A673 (cell line): ENCODE measurements at places on chromosomes 13 and 19.
A peak's percentile ranks its signal among the peaks of the same experiment; 100 is the strongest.

GRCh38 chr13:100580045-100580444, 8.5 kb downstream of the GGACT start:
- DNase-seq = no peak

DNA sequence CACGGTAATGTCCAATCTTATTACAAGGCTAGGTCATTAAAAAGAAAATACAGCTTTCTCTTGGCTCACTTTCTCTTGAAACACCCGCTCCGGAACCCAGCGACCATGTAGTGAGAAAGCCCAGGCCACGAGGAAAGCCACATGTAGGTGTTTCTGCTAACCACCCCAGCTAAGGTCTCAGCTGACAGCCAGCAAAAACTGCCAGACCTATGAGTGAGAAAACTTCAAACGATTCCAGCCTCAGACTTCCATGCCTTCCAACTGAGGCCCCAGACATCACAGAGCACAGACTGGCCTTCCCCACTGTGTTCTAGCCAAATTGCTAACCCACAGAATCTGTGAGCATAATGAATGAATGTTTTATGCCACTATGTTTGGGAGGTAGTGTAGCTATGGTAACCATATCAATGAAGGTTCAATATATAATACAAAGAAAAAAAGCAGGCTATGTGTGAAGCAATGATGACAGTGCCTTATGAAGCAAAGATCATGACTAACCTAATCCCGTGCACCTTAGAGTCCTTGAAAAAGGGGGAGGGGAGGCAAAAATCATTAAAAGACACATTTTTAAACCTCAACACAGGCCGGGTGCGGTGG, 11.9 kb upstream of the TPTE2 start:
- no peak for DNase-seq

- no peak for DNase-seq
Measured at GRCh38 chr19:11781295-11782057, 14.7 kb downstream of the ZNF441 start.

GRCh38 chr13:46154136-46154801, 27.7 kb downstream of the LCP1 start:
- DNase-seq = no peak

DNA sequence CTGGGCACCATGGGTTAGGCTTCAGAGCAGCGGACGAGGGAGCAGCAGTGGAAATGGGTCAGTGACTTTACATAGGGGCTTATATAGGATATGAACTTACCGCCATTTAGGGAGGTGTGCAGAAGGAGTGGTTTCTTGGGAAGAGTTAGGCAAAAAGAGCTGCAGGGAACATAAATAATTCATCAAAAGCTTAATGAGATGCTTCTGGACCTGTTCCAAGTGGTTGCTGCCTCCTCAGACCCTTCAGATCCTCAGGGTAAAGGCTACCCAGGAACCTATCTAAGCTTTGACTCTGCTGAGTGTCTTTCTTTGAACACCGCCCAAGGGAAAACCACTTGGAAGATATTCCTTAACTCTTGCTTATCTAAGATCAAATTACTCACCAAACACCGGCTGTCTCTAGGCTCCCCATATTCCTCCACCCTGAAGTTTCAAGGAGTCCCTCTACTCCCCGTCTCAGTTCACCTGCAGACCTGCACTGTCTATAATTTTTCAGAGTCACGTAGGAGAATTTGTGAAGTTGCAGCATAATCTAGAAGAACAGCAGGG, at the start of gene IGFL4:
TSS of gene IGFL4 (minus strand) at position 51 of the 549 bp plus-strand sequence. CDS start at position 11, 40 bp downstream.
- DNase-seq = peak; percentile 38

GRCh38 chr19:1590641-1591397, 1.8 kb downstream of the MBD3 start:
- DNase-seq = peak; percentile 59

GRCh38 chr13:26213345-26213744, 8.8 kb downstream of the RNF6 start:
- DNase-seq = no peak

DNA sequence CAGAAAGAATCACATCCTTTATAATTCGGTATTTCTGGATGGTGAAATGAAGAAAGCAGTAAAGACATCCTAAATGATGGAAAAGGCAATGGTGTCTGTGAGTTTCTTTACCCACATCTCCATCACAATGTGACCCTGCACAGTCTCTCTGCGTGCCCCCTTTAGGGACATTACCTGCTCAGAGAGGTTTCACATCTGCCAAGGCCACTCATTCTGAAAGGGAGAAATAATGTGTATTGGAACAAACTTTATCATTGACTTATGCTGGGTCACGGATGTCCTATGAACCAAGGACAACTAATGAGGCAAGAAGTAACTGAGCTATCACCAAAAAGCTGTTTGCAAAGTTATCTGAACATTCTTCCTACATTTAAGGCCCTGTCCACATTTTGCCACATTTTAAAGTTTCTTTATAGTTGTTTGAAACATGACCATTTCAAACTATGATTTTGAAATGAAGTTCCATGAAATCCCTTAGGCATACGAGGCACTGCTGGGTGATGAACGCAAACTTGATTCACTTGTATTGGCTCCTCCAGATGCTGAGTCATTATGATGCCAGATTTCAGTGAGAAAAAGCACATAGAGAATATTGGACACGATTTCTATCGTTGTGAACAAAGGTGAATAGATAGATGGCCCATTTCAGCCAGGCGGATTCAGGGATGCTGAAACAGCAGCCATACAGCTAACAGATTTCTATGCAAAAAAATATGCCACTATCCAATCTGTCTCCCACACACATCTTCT, 63.5 kb upstream of the HMGB1 start:
- no peak for DNase-seq

GRCh38 chr19:1840541-1841115, 7.7 kb downstream of the REXO1 start:
- DNase-seq = no peak

GRCh38 chr13:44768239-44768638, 192.1 kb upstream of the TSC22D1 start:
- DNase-seq = no peak

DNA sequence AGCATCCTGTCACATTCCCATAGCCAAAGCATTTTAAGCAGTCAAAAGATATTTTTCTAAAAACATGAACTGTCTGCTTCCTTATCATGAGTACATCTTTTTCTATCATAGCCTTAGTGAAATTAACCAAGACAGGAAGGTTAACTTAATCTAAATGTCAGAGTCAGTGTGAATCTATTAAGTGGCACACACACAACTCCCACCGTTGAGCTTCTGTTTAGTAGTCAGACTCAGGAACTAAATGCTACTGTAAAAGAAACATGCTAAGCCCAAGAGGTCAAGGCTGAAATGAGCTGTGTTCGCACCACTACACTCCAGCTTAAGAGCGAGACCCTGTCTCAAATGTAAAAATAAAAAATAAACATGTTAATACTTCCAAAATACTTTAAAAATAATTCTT, 7.7 kb upstream of the POU4F1 start:
- DNase-seq = no peak

GRCh38 chr13:26984337-26984736, 187.3 kb downstream of the USP12 start:
- no peak for DNase-seq

GRCh38 chr19:8194528-8195267, 14.5 kb upstream of the CERS4 start:
- DNase-seq = no peak

DNA sequence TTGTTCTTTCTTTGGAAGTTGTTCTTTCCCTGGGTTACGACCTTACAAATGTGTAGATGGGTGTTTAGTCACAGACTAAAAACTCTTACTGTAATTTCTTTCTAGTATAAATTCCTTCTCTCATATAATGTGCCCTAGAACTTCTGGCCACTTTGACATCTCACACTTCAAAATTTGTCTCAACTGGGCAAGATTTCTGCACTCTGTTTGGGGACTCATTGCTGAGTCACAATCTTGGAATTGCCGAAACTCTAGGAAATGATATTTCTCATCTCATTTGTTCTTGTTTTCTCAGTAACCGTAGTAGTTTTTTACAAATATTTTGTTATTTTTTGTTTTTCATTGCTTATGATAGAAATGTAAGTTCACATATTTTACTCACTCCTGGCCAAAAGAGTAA, 2523.2 kb upstream of the PCDH20 start:
- no peak for DNase-seq

- no peak for DNase-seq
Measured at GRCh38 chr13:98559169-98559568, 17.7 kb downstream of the STK24 start.

- no peak for DNase-seq
Measured at GRCh38 chr13:47678201-47678968, 322.7 kb downstream of the SUCLA2 start.

GRCh38 chr19:10852098-10852800, 4.0 kb downstream of the C19orf38 start:
- DNase-seq = no peak

- no peak for DNase-seq
Measured at GRCh38 chr19:10832939-10833296, 3.1 kb downstream of the TMED1 start.

GRCh38 chr13:47281991-47282390, 385.1 kb upstream of the HTR2A start:
- DNase-seq = no peak

DNA sequence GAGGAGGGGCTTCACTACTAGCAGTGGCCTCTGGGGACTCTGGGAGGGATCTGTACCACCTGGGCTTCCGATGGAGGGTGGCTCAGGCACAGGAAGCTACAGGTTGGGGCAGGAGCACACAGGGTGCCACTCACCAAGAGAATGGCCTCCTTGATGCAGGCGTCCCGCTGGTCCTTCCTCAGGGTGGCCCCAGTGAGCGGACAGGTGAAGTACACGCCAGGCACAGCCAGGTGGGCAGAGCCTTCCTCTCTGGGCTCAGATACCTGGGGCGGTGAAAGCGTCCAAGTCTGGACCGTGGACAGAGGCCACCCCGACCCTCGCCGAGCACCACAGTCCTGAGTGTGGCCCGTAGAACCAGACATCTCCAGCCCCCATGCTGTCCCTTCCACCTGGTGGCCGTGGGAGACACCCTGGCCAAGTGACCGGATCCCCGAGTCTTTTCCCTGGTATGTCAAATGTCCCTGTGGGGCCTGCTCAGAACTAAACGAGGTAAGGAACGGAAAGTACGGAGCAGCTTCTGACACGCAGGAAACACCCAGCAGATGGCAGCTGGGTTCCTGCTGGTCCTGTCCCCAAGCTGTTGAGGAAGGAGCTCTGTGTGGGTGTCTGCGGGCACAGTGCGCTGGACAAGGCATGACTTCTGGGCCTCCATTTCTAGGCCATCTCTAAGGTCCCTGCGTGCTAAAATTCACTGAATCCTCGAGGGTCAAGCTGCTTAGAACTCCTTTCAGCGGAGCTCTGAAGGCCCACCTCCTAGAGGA, 5.2 kb downstream of the UBXN6 start:
- DNase-seq = no peak

- no peak for DNase-seq
Measured at GRCh38 chr19:4521170-4521887, 3.0 kb upstream of the PLIN4 start.

GRCh38 chr13:95533545-95534160, 18.9 kb upstream of the CLDN10 start:
- no peak for DNase-seq

- peak; percentile 67 for DNase-seq
Measured at GRCh38 chr19:58181902-58182576, 822 bp upstream of the ZNF274 start.

GRCh38 chr19:10863107-10863717, 8.1 kb upstream of the CARM1 start:
- no peak for DNase-seq

GRCh38 chr19:41919948-41920712, 8.1 kb downstream of the ERFL start:
- no peak for DNase-seq

DNA sequence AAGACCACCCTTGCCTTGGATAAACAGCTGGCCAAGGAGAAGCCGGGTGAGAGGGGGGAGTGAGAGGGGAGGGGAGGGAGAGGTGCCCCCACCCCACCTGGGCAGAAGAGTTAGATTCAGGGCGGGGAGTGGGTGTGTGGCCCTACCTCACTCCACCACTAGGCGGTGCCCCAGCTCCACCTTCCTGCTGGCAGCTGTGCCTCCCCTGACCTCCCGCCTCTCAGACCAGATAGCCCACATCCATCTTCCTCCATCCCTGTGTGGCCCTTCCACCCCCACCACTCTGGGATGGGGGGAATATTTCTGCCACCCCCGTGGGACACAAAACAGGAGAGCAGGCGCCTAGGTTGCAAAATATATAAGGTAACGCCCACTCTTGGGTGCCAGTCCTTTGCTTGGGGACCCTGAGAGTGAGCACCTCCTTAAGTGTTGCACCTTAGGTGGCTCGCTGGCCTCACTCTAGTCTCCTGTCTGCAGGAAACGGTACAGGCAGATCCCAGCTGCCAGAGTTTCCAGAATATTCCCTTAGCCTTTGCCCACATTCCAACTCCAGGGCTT, 13.8 kb upstream of the EHD2 start:
- DNase-seq = peak; percentile 42
